COR-L47 (cell line): ENCODE measurements at places on chromosomes 7 and 10.

DNA sequence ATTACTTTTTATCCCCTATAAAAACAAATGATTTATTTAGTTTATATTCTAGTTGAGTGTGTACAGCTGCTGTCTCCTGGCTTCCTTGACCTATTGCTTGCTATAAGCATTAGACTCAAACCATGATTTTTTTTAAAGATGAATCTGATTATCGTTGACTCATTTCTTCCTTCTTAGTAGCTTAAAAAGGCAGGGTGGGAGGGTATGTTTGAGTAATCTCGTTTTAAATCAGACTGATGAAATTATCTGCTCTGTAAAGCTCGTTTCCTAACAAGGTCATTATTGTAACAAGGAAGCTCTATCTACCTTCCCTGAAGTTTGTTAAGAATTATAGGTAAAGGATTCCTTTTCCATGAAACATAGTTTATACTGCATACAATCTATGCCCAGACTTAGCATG lies 276.3 kb upstream of the KCND2 start:
- DNase-seq: no peak

DNA sequence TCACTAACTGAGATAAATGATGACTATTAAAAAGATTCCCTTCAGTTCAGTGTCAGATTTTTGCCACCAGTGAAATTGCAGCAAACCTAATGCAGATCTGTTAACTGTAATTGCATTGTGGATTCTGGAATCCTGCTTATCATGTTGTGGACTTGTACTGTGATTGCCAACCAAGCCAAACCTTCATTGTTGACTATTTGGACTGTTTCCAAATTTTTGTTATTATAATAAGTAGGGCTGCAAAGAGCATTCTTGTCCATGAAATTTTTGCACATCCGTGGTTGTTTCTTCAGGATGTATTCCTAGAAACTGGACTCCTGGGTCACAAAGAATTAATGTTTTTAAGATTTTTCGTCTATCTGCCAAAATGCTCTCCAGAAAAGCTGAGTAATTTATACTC lies 281.6 kb upstream of the ZMIZ1 start:
- DNase-seq: peak; percentile 54

DNA sequence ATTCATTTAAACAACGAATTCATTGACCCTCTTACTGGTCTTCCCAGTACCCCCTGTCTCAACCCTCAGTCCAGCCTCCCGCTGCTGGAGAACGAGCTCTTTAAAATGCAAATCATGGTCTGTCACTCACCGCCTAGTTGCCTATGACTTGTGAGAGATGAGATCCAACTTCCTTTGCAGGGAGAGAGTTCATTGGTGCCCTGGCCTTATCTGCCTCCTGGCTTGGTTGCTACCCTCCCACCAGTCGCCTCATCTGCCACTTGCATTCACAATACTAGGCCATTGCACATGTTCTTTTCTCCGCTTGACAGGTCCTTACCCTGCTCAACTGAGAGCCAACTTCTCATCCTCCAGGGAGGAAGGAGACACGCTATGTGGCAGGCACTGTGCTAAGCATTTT lies 54.0 kb upstream of the MXI1 start:
- DNase-seq: no peak

GRCh38 chr10:50635286-50635685 lies 11.5 kb upstream of the SGMS1 start:
- no peak for DNase-seq

DNA sequence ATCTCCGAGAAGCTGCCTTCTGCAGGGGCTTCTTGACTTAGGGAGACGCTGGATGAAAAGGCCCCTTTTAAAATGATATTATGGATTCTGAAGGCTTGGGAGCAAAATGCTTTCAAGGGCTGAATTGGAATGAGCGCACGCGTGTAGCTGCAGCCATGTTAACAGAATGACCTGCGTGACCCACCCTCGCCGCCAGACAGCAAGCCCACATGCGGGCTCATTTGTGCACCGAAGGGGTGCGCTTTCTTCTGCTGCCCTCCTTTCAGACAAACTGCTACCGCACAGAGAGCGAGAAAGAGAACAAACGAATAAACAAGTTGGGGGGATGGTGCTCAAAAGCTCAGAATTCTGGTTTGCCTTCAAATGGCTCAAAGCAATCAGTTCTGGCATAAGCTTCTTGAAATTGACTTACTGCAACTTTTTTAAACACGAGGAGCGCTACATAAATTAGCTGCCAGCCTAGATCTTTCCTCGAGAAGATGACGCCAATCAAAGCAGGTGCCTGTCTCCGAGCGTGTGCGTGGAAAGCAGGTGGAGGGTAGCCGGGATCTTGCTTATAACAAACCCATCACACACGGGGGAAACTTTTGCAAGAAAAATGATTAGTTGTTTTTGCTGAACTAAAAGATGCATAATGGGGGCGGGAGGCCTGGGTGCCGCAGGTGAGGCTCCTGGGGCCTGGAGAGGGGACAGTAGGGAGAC lies 268.4 kb downstream of the MAD1L1 start:
- no peak for DNase-seq
